PC-3 (cell line): ENCODE measurements at places on chromosomes 3 and 15. TPM values are rescaled to one million over a fixed set of nuclear protein-coding genes. Genes with fewer than 3 reads are reported as not detected.

CPNE9 gene
- 0.07 TPM in 1 of 2 replicates, not detected in the other for total RNA-seq

MYO5C gene
- 16.7 and 17.7 TPM in 2 replicates for total RNA-seq

SEMA3F gene
- 47.3 and 50.5 TPM in 2 replicates for total RNA-seq

MOBP gene
- total RNA-seq = not detected in 2 replicates

DNA sequence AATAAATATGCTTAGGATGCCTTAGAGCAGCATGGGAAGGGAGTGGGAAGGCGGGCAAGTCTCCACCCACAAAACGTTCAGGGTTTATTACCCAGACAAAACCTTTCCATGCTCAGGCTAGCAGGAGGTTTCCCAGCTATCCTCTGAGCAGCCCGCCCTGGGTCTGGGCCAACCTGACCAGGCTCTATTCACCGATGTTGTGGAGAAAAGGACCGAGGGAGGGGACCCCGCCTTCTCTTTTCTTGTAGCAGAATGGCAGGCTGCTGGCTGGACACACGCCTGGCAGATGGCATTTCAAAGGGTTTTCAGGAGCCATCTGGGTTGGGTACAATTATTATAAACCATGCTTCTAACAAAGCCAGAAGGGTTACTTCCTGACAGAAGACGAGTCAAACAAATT lies 540.9 kb downstream of the MAGI1 start:
- no peaks in the 10 kb centered on the region for H3K27me3 ChIP-seq
- no peak overlapping the region for H3K4me3 ChIP-seq
- H3K36me3 ChIP-seq = no peaks in the 10 kb centered on the region
- H3K4me1 ChIP-seq = no peaks in the 10 kb centered on the region
- no peak for DNase-seq
- no peak overlapping the region for H3K27ac ChIP-seq

DNA sequence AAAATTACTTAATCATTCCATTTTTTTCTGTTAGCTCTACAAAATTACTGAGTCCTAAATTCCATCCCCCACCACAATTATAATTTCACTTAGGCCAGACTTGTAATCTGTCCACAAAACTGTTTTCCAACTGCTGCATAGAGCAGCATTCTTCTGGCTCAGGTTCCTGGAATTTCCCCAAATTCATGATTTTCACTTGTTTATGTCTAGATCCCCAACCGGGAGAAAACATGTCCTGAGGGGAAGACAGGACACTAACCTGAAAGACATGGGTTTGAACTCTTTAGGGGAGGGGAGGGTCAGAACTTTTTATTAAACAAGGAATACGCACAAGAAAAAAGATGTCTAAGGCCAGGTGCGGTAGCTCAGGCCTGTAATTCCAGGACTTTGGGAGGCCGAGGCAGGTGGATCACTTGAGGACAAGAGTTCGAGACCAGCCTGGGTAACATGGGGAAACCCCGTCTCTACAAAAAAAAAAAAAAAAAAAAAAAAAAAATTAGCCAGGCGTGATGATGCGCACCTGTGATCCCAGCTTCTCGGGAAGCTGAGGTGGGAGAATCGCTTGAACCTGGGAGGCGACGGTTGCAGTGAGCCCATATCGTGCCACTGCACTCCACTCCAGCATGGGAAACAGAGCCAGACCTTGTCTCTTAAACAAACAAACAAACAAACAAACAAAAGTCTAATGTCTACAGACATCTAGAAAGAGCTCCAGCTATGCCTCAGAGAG lies 1.5 kb downstream of the ETFA start:
- H3K4me3 ChIP-seq = peak overlapping the region; percentile 83
- no peak overlapping the region for H3K27ac ChIP-seq
- no peaks in the 10 kb centered on the region for H3K36me3 ChIP-seq
- peak; percentile 61 for DNase-seq
- no peaks in the 10 kb centered on the region for H3K27me3 ChIP-seq

DNA sequence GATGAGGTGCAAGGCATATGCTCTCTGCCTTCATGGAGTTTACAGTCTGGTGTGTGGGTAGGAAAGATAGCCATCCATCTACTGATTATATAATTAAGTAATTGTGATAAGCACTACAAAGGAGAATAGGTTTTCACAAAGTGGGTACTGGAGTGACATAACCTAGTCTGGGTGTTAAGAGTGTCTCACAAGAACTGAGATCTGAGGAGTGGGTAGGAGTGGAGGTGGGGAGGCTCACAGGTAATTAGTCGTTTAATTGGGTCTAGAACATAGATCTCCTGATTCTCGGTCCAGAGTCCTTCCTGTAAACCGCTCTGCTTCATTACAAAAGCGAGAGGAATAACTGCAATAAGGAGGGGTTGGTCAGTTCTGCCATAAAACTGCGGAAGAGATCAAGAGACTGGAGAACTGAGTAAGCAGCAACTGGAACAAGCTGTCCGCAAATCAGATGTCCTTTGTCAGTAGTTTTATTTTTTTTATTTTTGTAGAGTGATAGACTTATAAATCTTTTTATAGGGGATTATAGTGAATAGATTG lies 2.2 kb downstream of the NEO1 start:
- peaks cover 81% of the 10 kb centered on the region for H3K27me3 ChIP-seq
- H3K4me3 ChIP-seq = no peak overlapping the region
- no peak for DNase-seq

GRCh38 chr3:67030785-67031740 lies 33.0 kb downstream of the KBTBD8 start:
- H3K4me3 ChIP-seq = no peak overlapping the region
- no peaks in the 10 kb centered on the region for H3K4me1 ChIP-seq
- no peaks in the 10 kb centered on the region for H3K36me3 ChIP-seq
- H3K27ac ChIP-seq = no peak overlapping the region
- no peak for DNase-seq

GRCh38 chr15:71011503-71012155 lies 103.6 kb upstream of the THSD4 start:
- peak; percentile 82 for DNase-seq
- peak overlapping the region; percentile 34 for H3K27ac ChIP-seq
- H3K36me3 ChIP-seq = no peaks in the 10 kb centered on the region
- peaks cover 15% of the 10 kb centered on the region for H3K4me1 ChIP-seq
- no peaks in the 10 kb centered on the region for H3K27me3 ChIP-seq

GRCh38 chr3:51874889-51875288 lies 512 bp downstream of the IQCF5 start:
- no peaks in the 10 kb centered on the region for H3K27me3 ChIP-seq
- DNase-seq = peak; percentile 29
- peaks cover 7% of the 10 kb centered on the region; the same call in 1 of the 2 replicates for H3K4me1 ChIP-seq
- H3K36me3 ChIP-seq = no peaks in the 10 kb centered on the region
- no peak overlapping the region for H3K4me3 ChIP-seq
- no peak overlapping the region for H3K27ac ChIP-seq

- H3K4me1 ChIP-seq = peaks cover 10% of the 10 kb centered on the region
- peaks cover 19% of the 10 kb centered on the region; the same call in 1 of the 2 replicates for H3K27me3 ChIP-seq
- no peak overlapping the region for H3K4me3 ChIP-seq
- no peaks in the 10 kb centered on the region for H3K36me3 ChIP-seq
- H3K27ac ChIP-seq = no peak overlapping the region
- peak; percentile 90 for DNase-seq
Observed at GRCh38 chr3:186220365-186220764, 111.5 kb upstream of the ETV5 start.

DNA sequence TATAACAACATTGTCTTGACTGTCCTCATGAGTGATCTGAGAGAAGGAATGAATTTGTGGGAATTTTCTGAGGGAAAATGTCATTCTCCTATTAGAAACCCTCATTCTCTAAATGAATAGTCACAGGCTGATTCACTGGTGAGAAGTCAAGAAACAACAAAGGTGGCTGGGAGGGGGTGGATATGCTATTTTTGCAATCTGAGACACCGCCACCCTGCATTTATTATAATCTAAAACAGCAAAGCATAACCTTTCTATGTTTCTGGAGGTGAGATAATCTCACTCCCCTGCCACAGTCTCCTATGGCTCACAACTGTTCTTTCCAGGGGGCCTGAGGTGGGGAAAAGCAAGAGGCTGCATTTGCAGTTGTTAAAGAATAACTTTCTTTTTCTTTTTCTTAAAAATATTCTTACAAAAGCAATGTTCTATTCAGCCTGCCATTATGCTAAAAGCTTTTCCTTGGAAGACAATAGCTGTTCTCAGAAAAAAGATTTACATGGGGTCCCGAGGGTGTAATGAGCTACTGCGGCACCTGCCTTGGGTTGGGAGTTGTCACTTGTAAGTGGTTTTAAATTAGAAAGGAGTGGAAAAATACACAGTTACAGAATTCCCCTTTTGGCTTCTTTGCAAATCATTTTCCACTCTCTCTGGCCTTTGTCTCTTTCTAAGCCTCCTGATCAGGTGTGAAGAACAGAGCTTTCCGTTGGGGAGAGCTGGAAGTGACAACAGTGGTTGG lies 220.9 kb downstream of the AGBL1 start:
- peak; percentile 2 for DNase-seq
- no peaks in the 10 kb centered on the region for H3K4me1 ChIP-seq
- H3K27me3 ChIP-seq = no peaks in the 10 kb centered on the region
- H3K4me3 ChIP-seq = no peak overlapping the region

- H3K4me3 ChIP-seq = no peak overlapping the region
- no peaks in the 10 kb centered on the region for H3K27me3 ChIP-seq
- no peaks in the 10 kb centered on the region for H3K36me3 ChIP-seq
- peaks cover 9% of the 10 kb centered on the region; the same call in 1 of the 2 replicates for H3K4me1 ChIP-seq
- no peak overlapping the region for H3K27ac ChIP-seq
Observed at GRCh38 chr3:23706111-23706510, 99.6 kb upstream of the UBE2E1 start.

- DNase-seq = no peak
- no peaks in the 10 kb centered on the region for H3K36me3 ChIP-seq
- H3K4me1 ChIP-seq = no peaks in the 10 kb centered on the region
Observed at GRCh38 chr15:68894208-68894607, 36.1 kb upstream of the SPESP1 start.

GRCh38 chr3:112456147-112456546 lies 43.1 kb downstream of the BTLA start:
- no peaks in the 10 kb centered on the region for H3K36me3 ChIP-seq
- H3K4me1 ChIP-seq = peaks cover 6% of the 10 kb centered on the region; the same call in 1 of the 2 replicates
- no peak overlapping the region for H3K27ac ChIP-seq
- H3K27me3 ChIP-seq = peaks cover 48% of the 10 kb centered on the region; the same call in 1 of the 2 replicates
- no peak for DNase-seq
- no peak overlapping the region for H3K4me3 ChIP-seq

DNA sequence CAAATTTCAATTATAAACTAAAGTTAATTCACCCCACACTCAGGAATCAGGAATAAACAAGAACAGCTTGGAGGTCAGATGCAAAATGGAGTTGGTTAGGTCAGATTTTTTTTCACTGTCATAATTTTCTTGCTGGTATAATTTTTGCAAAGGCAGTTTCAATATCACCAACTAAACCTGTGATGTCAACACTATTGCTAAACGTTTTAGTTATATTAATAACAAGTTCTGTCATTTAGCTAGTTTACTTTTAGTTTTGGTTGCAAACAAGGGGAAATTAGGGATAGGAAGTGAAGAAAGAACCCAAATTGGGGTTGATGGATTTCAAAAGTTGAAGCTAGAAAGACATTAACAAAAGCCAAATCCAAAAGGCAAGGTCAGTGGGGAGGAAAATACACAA lies 4.6 kb upstream of the CPB1 start:
- no peak for DNase-seq
- H3K36me3 ChIP-seq = no peaks in the 10 kb centered on the region
- no peak overlapping the region for H3K27ac ChIP-seq
- no peaks in the 10 kb centered on the region for H3K4me1 ChIP-seq
- no peak overlapping the region for H3K4me3 ChIP-seq
- peaks cover 66% of the 10 kb centered on the region for H3K27me3 ChIP-seq

- H3K36me3 ChIP-seq = peaks cover 11% of the 10 kb centered on the region
- H3K27ac ChIP-seq = peak overlapping the region; percentile 82
- H3K4me1 ChIP-seq = peaks cover 20% of the 10 kb centered on the region
- no peaks in the 10 kb centered on the region for H3K27me3 ChIP-seq
- peak overlapping the region; percentile 78 for H3K4me3 ChIP-seq
- peak; percentile 41 for DNase-seq
Observed at GRCh38 chr15:44535523-44536301, 1.2 kb upstream of the EIF3J start.

DNA sequence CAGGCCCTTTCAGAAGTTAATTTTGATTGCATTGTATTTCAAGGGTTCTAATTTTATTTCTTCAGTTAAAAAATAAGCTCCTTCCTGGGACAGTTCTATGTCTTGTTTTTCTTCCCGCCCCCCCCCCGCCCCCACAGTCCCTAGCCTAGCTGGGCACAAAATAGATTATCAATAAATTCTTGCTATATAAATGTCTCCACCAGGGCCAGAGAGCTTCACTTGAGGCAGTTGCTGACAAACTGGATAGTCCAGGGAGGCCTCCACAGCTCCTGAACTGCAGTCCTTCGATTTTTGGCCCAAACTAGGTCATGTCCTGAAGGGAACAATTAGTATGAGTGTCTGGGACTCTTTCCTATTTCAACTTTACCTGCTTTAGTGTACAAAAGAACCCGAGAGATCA lies 9.9 kb upstream of the CSPG5 start:
- H3K4me1 ChIP-seq = no peaks in the 10 kb centered on the region
- no peak for DNase-seq
- H3K4me3 ChIP-seq = no peak overlapping the region
- H3K36me3 ChIP-seq = peaks cover 43% of the 10 kb centered on the region
- no peak overlapping the region for H3K27ac ChIP-seq
- H3K27me3 ChIP-seq = no peaks in the 10 kb centered on the region

DNA sequence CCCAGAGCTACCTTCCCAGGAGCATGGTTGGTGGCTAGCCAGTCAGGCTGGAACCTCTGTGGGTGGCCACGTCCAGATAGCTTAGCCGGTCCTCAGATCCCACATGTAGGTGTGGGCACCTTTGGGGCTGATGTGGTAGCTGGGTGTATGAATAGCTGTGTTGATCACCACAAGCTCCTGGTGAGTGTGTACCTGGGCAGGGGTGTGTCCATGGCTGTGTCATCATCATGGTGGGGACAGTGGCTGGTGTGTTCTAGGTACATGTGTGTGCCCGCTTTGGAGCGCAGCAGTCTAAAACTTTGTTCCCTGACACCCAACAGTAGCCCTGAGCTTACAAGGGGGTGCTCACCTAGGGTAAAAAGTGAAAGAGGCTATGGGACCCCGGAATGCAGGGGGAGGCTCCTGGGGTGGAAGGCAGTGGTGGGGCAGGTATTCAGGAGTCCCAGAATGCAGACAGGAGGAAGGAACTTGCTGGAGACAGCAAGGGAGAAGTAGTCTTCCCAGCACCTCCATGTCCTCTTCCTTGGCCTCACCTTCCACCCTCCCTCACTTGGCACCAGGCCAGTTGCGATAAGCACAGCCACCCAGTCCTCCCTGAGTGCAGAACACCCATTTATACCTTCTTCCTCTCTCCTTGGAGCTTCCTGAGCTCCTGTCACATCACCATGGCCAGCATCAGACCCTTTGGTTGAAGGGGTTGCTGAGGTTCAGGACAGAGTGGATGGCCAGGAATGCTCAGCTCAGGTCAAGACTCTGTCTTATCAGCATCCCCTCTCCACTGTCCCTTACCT lies 1.2 kb downstream of the CISH start:
- H3K27me3 ChIP-seq = no peaks in the 10 kb centered on the region
- H3K27ac ChIP-seq = no peak overlapping the region
- peak overlapping the region; percentile 71 for H3K4me3 ChIP-seq

DNA sequence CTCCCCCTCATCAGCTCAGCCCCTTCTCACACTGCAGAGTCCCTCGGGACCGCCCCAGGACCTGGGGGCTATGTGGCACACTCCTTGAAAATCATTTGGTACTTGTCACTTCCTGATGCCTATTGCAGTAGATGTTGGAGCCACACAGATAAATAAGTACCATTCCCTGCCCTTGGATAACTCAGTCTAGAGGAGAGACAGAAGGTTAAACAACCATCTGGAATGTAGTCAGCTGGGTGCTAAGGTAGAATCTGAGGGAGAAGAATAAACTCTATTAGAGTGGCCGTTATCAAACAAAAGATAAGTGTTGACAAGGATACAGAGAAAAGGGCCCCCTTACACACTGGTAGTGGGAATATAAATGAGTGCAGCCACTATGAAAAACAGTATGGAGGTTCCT lies 112.3 kb upstream of the NR2E3 start:
- no peaks in the 10 kb centered on the region for H3K4me1 ChIP-seq
- no peaks in the 10 kb centered on the region for H3K36me3 ChIP-seq
- no peak overlapping the region for H3K27ac ChIP-seq
- no peak for DNase-seq
- no peak overlapping the region for H3K4me3 ChIP-seq
- no peaks in the 10 kb centered on the region for H3K27me3 ChIP-seq
